ENCODE measurements at places on chromosomes 5 and 9.
A peak's percentile ranks its signal among the peaks of the same experiment; 100 is the strongest.

GRCh38 chr9:132059361-132059760, 20.3 kb downstream of the MED27 start:
- no peak for DNase-seq

DNA sequence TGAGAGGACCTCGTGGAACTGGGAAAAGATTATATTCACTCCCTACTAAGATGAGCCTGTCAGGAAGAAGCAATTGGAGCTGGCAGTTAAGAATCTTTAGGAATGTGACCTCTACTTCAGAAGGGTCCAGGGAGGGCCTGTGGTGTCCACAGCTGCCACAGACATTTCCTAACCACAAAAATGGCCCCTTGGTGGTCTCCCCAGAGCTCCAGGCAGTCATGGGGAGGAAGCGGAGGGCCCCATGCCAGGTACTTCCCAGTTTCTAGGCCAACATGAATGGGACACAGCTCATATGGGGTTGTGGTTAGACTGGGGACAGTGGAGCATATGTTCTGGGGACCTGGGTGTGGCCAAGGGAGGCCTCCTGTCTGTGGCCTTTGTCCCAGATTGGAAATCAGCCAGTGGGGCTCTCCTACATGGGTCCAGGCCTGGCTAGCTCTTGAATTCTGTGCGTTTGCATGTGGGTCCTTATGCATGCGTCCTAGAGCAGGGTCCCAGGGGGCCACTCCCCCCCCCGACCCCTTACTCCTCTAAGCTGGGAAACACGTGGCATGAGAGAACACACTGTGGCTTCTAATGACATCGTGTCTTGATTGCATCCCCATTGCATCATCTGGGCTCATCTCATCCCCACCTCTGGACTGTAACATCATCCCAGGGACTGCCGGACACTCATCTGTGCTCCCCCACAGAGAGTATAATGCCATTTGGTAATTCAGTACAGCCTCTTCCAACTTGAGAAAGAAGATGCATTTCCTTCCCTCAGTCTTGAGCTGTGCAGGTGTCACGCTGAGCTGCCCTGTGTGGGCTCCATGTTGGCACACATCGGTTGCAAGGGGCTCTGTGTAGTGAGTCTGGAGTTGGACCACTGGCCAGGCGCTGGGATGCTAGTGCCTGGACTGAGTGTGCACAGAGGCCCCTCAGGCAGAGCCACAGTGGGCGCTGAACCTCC, 31.3 kb downstream of the IRF1 start:
- DNase-seq, result no peak

DNA sequence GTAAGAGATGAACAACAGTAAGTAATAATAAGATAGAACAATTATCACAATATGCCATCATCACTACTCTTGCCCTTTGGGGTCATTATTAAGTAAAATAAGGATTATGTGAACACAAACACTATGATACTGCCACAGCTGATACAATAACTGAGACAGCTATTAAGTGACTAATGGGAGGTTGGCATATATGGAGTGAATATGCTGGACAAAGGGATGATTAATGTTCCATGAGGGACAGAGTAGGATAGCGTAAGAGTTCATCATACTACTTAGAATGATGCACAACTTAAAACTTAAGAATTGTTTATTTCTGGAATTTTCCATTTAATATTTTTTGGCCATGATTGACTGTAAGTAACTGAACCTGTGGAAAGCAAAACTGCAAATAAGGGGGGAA, 16.6 kb downstream of the POU5F2 start:
- no peak for DNase-seq

- peak; percentile 91 for DNase-seq
Measured at GRCh38 chr5:57416278-57416994, 66.2 kb downstream of the ACTBL2 start.

- no peak for DNase-seq
Measured at GRCh38 chr9:132980157-132980556, 1.7 kb downstream of the GFI1B start.

DNA sequence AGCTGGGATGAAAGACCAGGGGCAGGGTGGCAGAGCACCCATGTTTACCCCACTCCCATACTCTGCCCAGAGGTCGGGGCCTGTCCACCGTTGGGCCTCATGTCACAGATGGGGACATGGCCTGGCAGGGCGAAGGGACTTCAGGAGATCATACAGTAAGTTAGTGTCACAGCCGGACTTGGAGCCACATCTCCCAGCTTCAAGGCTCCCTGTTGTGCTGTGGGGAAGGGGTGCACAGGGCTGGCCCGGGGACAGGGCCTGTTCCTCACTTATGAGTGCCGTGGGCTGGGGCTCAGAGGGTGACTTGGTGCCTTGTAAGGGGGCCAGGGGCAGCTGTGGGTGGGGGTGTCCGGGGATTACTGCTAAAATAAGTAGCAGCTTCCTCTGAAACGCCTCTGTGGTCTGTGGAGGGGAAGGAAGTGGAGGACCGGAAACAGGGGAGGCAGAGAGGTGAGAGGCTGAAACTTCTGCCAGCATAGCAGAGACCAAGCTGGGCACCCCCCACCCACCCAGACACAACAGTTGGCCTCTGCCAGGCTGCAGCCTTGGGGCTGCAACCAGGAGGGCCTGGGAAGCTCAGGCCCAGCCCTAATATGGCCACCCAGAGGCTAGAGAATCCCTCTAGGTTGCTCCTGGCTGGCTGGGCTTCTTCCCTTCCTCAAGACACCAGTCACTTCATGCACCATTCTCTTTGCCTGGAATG, 41.1 kb upstream of the NEK6 start:
- DNase-seq, result no peak

GRCh38 chr5:93072831-93073459, 508.1 kb downstream of the NR2F1-AS1 start:
- DNase-seq, result no peak

DNA sequence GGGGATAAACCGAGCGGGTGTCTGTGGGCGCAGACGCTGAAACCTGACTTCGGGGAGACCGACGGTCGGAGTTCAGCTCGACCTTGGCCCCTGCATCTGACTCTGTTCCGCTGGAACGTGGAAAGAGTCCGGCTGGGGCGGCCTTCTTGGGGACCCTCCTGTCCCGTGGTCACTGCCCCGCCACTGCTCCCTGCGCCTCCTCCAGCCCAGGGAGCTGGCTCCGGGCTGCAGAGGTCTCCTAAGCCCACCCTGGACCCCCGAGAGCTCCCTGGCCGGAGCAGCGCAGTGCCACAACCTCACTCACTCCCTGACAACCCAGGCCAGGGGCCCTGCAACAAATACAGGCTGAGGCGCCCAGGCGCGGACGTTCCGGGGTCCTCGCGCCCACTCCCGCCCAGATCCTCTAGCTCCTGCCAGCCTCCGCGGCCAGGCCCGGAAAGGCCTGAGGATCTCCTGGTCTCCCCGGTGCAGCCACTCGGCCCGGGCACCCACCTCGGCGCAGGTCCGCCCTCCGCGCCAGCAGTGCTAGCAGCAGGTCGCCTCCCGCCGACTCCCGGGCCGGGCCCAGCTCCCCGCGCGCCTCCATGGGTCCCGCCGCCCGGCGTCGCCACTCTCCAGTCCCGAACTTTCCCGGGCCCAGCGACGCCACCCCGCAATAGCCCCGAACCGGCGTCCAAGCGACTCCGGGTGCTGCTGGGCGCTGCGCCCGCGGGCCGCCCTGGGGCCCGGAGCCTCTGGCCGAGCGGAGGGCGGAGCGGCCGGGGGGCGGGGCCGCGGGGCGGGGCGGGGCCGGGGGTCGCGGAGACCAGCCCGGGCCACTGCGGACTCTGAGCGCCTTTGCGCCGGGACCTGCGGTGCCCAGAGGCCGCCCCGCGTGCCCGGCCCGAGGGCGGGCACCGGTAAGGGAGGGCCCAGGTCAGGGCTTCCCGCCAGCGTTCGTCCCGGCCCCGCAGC, 2.2 kb downstream of the LHX3 start:
- no peak for DNase-seq

- DNase-seq, result no peak
Measured at GRCh38 chr5:1553539-1554409, 30.0 kb upstream of the LPCAT1 start.

GRCh38 chr5:126939887-126940286, 90.5 kb downstream of the MARCHF3 start:
- no peak for DNase-seq

- DNase-seq, result no peak
Measured at GRCh38 chr5:3742750-3743149, 147.1 kb downstream of the IRX1 start.

GRCh38 chr9:12185856-12186255, 507.3 kb upstream of the TYRP1 start:
- no peak for DNase-seq

GRCh38 chr9:95627802-95628201, 111.0 kb upstream of the PTCH1 start:
- DNase-seq, result no peak

GRCh38 chr5:23482642-23483041, 24.8 kb upstream of the PRDM9 start:
- no peak for DNase-seq

GRCh38 chr9:135302329-135303279, 177.0 kb upstream of the PPP1R26 start:
- no peak for DNase-seq

GRCh38 chr9:113585555-113585954, 122.0 kb downstream of the RGS3 start:
- no peak for DNase-seq

DNA sequence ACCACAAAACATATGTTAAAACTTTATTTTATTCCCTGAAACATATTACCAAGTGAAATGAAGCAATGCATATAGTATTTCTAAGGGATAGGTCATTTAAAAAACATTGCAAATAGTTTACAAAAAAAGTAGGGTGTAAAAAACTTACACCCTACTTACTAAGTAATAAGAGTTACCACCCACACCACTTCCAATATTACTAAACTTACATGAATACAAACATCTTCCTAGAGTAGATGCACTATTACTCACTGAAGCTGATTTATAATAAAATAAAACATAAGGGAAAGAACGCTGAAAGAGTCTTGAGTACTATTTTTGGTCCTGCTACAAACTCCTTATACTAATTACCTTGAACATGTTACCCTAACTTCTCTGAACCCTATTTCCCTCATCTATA, 289.4 kb downstream of the HINT1 start:
- DNase-seq, result no peak

DNA sequence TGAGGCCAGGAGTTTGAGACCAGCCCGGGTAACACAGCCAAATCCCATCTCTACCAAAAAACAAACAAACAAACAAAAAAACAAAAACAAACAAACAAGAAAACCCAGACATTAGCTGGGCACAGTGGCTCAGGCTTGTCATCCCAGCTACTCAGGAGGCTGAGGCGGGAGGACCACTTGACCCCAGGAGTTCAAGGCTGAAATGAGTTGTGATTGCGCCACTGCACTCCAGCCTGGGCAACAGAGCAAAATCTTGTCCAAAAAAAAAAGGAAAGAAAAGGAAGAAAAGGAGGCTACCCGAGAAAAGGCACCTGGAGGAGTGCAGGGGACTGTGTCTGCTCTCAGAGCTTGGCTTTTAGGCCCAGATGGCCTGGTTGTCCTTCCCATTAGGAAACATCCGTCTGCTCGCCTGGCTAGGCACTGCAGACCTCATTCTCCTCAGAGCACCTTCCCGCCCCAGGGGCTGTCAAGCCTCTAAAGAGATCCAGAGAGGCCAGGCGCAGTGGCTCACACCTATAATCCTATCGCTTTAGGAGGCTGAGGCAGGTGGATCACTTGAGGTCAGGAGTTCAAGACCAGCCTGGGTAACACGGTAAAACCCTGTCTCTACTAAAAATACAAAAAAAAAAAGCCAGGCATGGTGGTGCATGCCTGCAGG, 185.3 kb upstream of the IER5L start:
- DNase-seq, result no peak

DNA sequence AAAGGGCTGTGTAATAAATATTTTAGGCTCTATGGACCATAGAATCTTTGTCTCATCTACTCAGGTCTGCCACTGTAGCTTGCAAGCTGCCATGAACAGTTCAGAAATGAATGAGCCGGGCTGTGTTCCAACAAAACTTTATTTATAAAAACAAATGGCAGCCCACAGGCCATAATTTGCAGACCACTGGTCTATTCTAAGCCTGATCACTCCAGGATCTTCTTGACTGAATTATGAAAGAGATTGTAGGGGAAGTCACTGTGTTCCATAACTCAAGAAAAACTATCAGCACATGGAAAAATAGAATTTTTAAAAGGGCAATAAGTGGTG, 11.4 kb upstream of the C1QTNF3 start:
- no peak for DNase-seq

GRCh38 chr9:95642189-95642588, 125.4 kb upstream of the PTCH1 start:
- no peak for DNase-seq

DNA sequence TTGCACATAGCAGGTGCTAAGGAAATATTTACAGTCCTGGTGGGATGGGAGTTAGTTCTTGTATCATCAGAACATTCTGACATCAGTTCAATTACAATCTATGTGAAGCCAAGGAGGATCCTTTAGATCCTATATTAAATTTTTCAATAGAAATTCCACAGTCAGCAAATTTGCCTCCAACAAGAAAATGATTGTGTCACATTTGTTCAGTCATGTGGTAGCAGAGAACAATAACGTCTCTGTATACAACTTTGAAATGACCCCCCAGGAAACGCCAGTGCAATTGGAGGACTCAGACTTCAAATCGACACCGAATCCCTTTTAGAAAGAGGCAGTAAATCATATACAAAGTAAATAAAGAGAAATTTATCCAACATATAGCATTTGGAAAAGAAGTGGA, 392.1 kb downstream of the DTWD2 start:
- no peak for DNase-seq

DNA sequence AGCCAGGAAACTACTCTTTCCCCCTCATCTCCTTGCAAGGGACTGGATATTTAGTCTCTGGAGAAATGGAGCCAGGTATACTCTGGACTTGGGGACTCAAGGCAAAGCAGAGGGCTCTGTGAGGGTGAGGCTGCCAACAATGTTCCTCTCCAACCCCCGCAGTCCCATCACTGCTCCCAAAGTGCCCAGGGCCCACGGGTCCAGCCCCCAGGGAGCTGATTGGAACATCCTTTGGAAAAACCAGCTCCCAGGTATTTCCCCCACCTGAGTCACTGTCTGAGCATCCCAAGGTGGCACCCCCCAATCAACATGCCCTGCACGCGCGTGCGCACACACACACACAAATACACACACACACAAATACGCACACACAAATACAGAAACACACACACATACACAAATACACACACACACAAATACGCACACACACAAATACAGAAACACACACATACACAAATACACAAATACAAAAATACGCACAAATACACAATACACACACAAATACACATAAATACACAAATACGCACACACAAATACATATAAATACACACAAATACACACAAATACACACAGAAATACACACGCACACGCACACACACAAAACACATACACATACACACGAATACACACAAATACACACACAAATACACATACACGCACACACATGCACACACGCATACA, 137.4 kb downstream of the DAB2IP start:
- DNase-seq, result no peak

- no peak for DNase-seq
Measured at GRCh38 chr9:115132648-115133047, 14.7 kb upstream of the TNC start.

DNA sequence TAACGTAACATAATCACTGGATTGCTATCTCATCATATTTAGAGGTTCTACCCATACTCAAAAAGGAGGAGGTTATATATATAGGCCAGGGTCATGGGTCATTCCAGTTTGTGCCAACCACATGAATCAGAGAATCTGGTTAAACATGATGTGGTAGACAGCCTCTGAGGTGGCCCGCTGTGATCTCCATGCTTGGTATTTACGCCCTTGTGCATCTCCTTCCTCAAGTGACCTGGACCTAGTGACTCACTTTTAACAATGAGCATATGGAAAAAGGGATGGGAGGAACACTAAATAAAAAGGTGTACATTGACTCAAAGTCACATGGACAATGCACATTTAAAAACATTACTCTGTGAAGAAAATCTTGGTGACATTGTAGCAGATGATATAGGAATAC, 77.7 kb upstream of the CTNND2 start:
- no peak for DNase-seq
